ENCODE measurements at places on chromosomes 1 and 21.

DNA sequence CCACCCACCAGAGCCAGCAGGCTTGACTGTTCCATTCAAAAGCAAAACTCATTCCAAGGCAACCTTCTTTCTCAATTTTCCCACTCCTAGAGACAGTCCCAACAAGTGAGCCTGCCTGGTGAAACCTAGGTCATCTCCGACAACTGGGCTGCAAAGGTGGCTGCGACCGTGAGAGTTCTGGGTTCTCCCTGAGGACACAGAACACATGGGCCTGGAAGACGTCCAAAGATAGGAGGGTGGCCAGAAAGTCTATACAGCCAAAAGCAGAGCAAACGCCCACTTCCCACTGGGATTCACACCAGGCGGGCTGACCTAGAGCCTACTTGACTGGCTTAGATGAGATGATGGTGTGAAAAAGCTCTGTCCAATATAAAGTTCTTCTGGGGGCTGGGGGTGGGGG lies 90.2 kb upstream of the GRIK3 start:
- no peak for DNase-seq

DNA sequence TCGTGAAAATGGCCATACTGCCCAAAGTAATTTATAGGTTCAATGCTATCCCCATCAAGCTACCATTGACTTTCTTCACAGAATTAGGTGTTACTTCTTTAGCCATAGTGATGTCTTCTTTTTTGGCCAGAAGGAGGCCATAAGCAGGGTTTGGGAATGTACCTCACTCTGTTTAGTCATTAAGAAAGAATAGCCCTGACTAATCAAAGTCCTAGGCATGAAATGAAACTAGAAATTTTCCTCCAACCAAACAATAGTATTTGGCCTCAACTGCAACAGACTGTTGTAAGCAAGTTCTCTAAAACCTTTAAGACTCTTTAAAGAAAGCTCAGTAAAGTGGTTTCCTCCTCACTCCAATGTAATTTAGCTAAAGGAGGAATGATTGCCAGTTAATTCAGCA lies 163.9 kb downstream of the AKT3 start:
- DNase-seq = no peak

- no peak for DNase-seq
Measured at GRCh38 chr1:169812131-169812530, 17.4 kb upstream of the METTL18 start.

- peak; percentile 37 for DNase-seq
Measured at GRCh38 chr1:45543581-45544417, 6.8 kb upstream of the AKR1A1 start.

- DNase-seq = no peak
Measured at GRCh38 chr1:10830961-10831668, 34.7 kb upstream of the CASZ1 start.

DNA sequence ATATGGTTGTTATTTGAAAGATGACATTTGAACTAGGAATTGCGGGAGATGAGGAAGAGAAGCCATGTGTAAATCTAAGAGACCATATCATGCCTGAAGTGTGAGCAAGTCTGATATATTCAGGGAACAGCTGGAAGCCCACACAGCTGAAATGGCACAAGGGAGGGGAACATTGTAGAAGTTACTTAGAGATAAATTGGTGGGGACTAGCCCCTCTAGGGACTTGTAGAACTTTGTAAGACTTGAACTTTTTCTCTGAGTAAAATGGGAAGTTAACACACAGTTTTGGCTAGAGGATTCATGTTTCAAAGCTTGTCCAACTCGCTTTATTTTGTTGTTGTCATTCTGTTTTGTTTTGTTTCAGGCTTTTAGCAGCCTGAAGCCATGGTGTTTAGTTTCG lies 216.4 kb downstream of the FMN2 start:
- no peak for DNase-seq

GRCh38 chr1:7988576-7988975 lies 27.1 kb downstream of the PARK7 start:
- no peak for DNase-seq

GRCh38 chr1:16191916-16192546 lies 20.4 kb downstream of the ARHGEF19 start:
- DNase-seq = no peak

DNA sequence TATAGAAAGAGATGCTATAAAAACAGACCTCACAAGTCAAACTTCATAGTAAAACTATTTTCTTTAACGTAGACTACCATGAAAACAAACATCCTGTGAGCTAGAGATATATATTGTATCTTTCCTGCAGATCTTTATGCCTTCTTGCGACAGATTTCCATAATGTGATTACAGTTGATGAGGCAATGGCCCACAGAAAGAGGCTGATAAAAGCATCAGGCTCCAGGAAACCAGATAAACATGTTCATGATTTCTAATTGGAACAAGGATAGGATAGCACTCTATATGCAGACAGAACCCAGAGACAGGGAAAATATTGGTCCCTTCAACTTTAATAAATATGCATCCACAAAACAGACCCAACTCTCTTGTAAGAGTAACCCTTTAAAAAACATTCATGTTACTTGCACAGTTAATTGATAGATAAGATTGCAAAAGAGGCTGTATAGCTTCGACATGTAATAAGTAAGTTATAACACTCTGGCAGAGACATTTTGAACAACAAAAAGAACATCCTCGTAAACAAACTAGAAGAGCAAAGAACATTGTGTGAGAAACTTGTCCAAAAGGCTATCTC lies 329.4 kb downstream of the AGBL4 start:
- DNase-seq = no peak

GRCh38 chr1:27621051-27621920 lies 13.7 kb downstream of the FGR start:
- no peak for DNase-seq

- DNase-seq = no peak
Measured at GRCh38 chr1:115411371-115412063, 73.5 kb upstream of the NGF start.

DNA sequence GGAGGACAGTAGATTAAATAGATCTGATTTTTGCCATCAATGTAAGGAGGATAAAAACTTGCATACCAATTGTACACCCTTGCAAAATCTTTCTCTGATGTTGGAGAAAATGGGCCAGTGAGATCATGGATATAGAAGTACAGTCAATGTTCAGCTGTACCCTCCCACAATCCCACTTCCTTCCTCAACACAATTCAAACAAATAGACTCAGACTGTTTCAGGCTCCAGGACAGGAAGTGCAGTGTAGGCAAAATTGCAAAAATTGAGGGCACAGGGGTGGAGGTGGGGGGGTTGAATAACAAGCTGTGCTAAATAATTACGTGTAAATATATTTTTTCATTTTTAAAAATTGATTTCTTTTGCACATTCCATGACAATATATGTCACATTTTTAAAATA lies 3.9 kb upstream of the IFI44 start:
- DNase-seq = no peak

GRCh38 chr21:46056450-46056903 lies 41.4 kb upstream of the COL6A2 start:
- no peak for DNase-seq

DNA sequence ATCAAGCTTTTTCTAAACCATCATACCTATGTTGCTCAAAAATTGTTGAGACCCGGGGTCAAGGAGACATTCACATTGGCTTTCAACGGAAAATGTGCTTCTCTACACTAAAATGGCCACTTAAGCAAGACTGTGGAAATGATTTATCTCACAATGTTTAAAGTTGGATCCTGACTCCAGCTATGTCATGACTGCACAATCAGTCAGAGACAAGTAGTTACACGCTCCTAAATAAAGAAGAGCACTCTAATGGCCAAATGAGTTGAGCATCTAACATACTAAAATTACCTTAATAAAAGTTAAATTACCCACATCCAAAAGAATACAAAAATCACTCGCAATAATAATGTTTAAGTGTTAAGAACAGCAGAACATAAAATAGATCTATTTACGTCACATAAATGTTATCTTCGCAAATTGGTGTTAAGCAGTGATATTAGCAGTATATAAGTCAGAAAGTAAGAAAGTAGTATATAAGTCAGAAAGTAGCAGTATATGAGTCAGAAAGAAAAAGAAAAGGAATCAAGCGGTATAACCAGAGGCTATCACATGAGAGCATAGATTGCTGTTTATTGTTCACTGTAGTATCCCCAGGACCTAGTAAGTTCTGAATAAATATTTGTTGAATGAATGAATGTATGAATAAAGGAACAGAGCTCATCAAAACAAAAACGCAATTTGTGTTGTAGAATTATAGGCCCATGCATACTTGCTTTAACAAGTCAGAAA lies 28.4 kb downstream of the ZNF281 start:
- no peak for DNase-seq

DNA sequence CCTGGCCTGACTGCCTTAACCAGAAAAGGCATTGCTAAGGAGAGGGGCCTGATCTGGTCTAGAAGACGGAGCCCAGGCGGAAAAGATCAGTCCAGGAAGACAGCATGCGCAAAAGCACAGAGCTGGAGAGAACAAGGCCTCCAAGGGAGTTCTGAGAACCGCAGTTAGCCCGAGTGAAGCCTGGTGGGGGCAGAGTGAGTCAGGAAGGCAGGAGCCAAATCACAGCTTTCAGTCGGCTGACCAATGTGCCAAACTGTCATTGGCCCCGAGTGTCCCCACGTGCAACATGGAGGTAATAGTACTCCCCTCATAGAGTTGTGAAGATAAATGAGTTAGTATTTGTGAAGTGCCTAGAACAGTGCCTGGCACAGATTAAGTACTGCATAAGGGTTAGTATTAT lies 1.2 kb upstream of the TSPAN2 start:
- no peak for DNase-seq

DNA sequence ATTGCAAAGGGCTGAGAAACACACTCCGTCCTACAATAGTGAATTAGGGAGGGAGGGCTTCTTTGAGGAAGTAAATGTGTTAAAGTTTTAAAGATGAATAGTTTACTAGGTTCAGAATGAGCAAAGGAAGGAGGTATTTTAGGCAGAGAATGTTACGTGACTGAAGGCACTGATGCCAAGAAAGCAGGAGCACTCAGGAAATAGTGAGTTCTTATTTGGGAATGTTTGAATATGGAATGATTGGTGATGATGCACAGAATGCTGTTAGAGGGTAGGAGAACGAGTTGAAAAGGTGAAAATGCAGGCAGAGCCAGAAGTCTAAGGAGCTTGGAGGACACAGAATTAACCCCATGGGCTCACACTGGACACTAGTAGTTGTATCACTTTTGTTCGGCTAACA lies 108.0 kb downstream of the NRIP1 start:
- DNase-seq = no peak

- DNase-seq = no peak
Measured at GRCh38 chr1:96025062-96025461, 696.5 kb upstream of the PTBP2 start.

- DNase-seq = no peak
Measured at GRCh38 chr1:1219341-1219740, 5.4 kb upstream of the TNFRSF4 start.

DNA sequence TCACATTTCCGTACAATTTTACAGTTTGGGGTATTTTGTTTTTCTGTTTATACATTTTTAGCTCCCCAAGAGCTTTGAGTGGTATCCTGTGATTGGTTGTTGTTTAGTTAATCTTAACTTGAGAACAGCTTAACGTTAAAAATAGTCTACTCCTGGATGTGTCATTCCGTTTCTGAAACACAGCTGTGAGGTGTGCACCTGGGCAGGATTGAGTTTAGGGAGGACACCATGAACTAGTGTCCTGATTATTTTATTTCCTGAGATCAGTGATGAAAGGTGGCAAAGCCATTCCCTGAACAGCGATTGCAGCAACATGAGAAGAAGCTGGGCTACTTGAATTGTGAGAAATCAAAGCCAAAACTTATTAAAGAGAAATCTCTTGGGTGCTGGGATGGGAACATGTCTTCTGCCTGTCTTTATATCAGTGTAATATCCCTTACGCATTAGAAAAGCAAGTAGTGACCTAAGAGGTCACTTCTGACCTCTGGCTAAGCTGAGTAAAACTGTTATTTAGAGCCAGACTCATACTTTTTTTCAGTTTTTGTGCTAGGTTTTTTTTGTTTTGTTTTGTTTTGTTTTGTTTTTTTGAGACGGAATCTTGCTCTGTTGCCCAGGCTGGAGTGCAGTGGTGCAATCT lies 43.4 kb downstream of the ZBTB40 start:
- no peak for DNase-seq

DNA sequence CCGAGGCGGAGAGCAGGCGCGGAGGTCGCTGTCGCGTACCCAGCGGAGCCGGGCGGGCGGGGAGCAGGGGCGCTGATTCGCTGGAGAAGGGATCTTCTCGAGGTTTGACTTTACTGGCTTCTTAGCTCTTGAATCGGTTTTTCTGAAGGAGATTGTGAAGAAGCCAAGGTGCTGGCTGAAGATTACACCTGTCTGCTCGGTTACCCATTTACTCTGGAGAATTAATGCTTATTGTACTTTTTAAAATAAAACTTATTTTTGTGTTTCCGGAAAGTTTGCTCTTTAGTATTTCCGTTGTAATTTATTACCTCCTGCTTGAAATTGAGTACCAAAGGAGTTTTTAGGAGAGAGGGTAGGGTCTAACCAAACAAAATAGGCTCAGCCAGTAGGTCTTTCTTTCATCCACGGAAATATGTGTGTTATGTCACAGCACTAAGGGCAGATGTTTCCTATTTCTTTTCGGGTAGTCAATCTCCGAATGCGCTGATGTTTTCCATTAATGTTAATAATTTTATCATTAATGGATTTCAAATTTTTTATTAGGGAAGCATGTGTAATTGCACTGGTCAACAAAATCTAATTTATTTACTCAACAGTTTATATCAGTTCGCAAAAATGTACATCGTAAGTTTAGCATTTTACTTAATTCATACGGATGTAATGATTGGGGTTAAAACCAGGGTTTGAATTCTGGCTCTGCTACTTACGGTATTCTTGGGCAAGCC lies 510 bp upstream of the GNG5 start:
- no peak for DNase-seq

- DNase-seq = no peak
Measured at GRCh38 chr1:198671136-198671535, 32.3 kb downstream of the PTPRC start.
